ENCODE measurements at places on chromosomes 13 and 19.

DNA sequence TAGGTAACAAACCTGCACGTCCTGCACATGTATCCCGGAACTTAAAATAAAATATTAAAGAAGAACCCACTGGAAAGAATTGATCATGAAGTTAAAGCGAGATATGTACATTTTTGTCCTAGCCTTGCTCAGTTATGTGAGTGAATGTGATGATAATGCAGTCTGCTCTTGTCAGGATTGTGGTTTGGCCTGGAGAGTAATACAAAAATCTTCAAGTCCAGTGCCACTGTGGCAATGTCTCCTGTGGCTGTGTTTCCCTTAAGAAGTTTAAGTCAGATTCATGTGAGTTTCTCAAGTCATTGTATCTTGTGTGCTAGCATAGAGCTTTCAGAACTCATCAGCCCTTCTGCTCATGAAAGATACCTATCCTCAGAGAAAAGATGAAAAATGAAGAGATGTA, 18.0 kb upstream of the ITGBL1 start:
- no peak for DNase-seq

- DNase-seq: no peak
Observed at GRCh38 chr13:59891053-59891452, 272.7 kb downstream of the DIAPH3 start.

GRCh38 chr19:19423322-19423721, 17.8 kb downstream of the GATAD2A start:
- DNase-seq: no peak

DNA sequence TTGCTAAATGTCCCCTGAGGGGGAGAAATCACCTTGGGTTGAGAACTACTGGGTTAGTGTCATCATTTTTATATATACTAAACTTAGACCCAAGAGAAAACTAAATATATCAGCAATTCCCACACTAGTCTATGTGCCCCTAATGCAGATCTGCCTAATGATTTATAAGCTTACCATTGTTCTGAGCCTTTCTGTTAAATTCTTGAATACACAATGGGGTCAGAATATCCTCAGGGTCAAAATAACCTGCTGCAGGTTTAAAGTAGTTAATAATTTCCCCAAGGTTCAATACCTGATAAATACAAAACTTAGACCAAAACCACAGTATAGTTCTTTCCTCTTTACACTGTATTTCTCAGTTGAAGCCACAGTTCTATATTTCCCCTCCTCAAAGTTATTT, 4.6 kb downstream of the VWA8 start:
- no peak for DNase-seq

DNA sequence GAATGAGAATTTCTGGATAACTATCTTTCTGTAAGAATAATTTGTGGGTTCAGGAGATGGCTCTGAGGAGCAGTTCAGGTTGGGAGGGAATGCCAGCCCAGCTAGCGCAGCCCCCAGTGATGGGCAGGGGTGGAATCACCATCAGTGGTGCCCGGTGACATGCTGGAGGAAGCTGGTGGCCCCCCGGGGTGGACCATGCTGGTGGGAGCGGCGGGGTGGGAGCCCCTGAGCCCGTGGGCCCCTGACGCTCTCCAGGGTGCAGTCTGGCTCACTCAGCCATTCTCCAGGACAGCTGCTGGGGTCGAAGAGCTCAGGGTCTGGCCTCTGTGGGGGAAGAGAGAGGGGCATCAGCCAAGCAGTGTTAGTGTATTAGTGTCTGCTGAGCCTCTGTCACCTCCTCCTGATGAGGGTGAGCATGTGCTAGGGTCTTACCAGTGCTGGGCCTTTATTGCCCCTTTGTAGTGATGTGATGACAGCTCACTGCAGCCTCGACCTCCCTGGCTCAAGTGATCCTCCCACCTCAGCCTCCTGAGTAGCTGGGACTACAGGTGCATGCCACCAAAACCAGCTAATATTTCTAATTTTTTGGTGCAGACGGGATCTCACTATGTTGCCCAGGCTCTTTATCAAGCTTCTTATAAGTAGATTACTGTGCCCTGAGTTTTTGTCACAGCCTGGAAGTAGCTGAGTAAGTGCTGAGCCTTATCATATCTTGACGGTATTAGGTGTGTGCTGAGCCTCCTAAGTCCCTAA, 10.4 kb downstream of the HIPK4 start:
- DNase-seq: no peak

DNA sequence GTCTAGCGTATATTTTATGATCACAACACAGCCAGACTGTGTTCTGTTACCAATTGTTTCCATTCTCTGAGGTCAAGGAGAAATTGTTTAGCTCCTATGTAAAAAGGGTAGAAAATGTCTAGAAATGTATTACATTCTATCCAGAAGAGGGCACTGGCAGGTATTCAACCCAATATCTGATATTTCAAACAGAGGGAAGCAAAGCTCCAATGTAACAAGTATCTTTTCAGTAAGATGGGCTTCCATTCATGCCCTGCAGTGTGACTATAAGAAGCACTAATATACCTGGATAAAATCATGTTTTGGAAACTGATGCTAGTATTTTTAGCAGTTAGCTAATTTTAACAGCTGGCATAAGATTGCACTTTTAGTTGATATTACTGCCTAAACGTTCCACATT, 312.7 kb downstream of the FGF14 start:
- no peak for DNase-seq

GRCh38 chr13:28320884-28321574, 173.9 kb downstream of the FLT1 start:
- DNase-seq: no peak

- no peak for DNase-seq
Observed at GRCh38 chr13:26021516-26021915, 30.3 kb downstream of the SHISA2 start.

DNA sequence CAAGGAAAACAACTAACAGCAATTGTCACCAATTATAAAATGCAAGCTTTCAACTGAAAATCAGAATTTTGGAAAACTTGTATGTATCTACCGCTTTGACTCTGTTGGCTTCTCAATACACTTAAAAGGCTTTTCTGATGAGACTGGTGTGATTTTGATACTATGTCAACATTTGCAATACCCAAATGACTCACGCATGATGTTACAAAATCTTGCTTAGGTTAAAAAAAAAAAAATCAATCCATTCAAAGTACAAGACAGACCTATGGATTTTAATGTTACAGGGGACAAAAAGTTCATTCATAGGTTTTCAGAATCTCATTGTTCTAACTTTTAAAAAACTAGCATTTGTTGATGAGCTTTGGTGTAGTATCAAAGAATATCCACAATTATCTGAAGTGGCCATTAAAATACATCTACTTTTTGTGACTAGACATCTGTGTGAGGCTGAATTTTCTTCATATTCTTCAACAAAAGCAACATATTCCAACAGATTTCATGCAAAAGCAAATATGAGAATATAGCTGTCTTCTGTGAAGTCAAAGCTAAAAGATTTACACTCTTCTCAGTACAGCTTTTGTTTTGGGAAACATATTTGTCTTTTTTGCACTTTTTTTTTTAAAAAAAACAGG, 10.7 kb downstream of the ELF1 start:
- no peak for DNase-seq

GRCh38 chr13:24230428-24231072, 70.0 kb downstream of the SPATA13 start:
- no peak for DNase-seq

All from dorsolateral prefrontal cortex (tissue), 122 donors.